Myocyte (in vitro differentiated cells): ENCODE measurements at places on chromosomes 1 and 21.

DNA sequence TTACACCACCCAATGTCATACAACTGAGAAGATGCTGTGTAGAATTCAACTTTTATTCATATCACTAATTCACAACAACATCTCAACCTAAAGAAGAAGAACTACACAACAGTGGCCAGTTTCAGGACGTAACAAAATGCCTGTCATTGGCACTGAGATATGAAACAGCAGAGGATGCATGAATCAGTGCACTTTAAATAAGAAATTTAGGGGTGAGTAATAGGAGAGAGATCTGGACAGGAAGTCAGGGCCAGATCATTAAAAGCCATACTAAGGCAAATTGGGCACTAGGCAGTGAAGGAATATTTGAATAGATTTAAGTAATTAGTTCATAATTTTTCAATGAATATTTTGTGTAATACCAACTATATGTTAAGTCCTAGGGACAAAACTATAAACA lies 510.5 kb downstream of the PLPP3 start:
- peak; percentile 24 for DNase-seq

DNA sequence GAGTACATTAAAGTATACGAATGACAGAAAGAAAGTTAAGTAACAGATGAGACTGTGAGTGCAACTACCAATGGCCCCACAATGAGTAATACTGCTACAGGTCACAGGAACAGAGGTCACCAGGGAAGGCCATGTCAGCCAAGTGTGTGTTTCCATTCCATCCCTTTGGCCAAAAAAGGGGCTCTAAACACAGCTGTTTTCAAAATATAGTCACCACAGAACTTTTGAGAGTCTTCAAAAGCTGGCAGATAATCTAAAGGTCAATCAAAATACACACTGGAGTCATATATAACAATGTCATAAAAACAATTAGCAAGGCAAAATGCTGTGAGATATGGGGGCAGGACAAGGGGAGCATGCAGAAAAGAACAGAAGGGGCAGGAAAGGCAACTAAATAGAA lies 10.2 kb downstream of the USP24 start:
- DNase-seq = no peak

DNA sequence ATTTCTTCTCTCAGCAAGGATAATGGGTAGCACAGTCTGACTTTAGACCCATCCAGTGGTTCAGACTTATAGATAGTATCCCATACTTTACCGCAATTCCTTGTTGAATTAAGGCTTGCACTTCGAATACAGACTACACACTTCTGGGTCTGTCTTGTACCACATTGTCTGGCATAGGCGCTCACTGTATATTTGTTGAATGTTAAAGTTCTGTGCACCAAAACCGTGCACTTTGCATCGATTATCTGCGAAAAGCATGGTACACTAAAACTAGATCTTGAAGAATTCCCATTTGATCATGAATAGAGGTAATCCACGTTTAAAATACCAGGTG lies 556 bp upstream of the RYR2 start:
- no peak for DNase-seq

- DNase-seq = no peak
Observed at GRCh38 chr1:1020415-1021009, 592 bp downstream of the AGRN start.

- no peak for DNase-seq
Observed at GRCh38 chr1:57204091-57204490, 219.8 kb downstream of the DAB1 start.

- DNase-seq = no peak
Observed at GRCh38 chr1:104953555-104953954, 1203.9 kb downstream of the AMY1C start.

- DNase-seq = no peak
Observed at GRCh38 chr1:8871539-8871935, 6.9 kb downstream of the ENO1 start.

DNA sequence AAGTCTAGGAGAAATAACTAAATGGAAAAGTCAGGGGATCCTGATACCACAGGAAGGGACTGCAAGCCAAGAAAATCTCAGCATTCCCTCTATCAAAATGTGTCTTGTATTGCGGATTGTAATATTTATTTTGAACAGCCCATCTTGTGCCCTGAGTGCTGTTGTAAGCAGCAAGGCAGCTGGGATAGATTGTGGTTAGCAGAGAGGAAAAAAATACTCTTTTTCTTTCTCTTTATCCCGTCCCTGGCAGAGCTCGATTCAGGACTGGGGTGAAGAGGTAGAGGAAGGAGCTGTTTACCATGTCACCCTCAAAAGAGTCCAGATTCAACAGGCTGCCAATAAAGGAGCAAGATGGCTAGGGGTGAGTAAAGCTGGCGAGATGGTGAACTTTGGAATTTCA lies 1.2 kb downstream of the RGL1 start:
- peak; percentile 48 for DNase-seq

DNA sequence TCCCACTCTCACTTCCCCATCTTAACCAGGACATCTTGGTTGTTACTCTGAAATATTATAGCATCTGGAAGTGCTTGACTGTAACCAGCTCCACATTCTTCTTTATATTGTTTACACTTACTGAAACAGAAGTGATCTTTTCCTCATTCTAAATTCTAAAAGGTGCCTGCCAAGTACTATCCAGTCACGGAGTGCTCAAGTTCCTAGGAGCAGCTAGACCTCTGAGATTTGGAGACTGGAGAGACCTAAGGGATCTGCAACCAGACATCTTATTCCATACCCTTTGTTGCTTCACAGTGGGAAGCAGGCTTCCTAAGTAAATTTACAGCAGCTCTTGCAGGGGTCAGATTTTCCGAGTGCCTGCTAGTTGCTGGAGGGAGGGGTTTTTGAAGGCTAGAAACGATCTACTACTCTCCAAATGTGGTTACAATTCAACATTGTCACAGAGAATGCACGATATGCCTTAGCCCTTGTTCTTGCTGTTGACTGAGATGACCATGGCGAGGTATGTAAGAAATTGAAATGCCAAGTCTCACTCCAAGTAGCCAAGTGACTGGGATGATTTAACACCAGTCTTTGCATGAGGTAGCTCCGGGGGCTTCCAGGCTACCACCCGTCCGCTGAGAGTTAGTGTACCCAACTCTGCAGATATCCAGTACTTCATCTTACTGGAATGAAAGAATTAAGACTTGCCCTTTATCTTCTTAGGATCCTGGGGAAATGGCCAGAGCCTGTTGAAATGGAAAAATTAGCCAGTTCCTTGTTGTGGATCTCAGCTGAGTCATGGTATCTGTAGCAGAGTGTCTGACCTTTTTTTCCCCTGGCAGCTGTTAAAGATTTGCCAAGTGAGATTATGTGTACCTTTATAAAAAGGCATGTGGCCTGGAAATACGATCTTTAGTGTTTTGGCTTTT lies 150.8 kb downstream of the MAST2 start:
- DNase-seq = peak; percentile 80

GRCh38 chr1:153353226-153353947 lies 4.3 kb upstream of the S100A9 start:
- DNase-seq = no peak

DNA sequence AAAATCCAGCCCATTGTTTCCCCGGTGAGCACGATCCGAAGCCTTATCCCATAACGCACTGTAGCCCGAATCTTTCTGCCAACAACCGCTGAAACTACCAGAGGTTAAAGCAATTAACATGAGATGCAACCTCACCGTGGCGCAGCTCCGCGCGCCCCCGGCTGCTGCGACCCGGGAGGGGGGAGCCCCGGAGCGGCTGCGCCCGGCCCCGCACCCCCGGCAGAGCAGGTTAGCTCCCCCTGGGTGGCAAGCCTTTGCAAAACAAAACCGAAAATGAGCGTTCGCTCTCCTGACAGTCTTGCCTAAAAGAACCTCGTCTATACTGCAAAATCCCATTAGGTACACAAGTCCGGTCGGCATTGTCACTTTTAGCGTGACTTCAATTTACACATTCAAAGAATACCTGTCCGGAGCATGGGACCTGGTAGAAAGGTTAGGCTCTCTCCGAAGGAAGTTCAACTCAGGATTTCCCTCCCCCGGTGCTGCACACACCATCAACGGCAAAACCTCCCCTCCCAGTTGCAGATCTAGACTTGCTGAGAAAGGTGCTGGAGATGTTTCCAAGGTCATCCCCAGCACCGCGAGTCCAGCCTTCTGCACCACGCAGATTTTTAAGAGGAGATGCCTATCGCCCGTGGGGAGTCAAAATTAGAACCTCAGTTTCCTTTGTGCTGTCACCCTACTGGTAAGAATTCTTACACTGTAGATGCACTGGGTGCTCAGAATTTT lies 107.5 kb downstream of the ZNF281 start:
- peak; percentile 5 for DNase-seq

GRCh38 chr1:20496241-20496661 lies 10.2 kb upstream of the CAMK2N1 start:
- peak; percentile 50 for DNase-seq

DNA sequence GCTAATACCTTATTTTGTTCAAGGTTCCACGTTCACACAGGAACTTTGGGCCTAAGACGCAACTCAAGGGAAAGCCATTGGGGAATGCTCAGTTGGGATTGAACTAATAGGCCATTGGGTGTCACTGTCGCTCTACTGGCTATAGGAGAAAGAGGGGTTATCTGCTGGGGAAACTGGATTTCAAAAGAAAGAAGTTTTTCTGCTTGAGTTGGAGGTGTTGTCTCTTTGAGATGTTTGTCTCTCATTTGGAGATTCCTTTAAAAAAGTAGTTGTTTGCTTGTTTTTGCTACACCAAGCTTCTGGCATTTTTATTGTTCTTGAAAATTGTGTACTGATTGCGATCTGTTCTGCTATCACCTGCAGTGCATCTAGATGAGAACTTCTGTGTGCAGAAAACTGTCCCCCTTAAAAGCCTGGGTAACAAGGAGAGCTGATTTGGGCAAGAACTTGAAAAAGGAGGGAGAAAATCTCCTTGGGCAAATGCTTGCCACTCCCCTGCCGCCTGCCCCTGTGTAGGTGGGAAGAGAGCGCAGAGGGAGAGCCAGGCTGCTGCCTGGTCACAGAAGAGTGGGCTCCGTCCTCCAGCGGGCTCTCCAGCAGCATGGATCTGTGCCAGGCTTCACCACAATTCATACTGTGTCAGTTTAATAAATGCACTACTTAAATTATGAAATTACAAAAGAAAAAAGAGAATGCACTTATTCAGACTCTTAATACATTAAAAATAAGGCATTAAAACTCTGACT lies 39.9 kb downstream of the PEX14 start:
- peak; percentile 66 for DNase-seq

- no peak for DNase-seq
Observed at GRCh38 chr1:88883156-88883555, 8.2 kb downstream of the GTF2B start.

DNA sequence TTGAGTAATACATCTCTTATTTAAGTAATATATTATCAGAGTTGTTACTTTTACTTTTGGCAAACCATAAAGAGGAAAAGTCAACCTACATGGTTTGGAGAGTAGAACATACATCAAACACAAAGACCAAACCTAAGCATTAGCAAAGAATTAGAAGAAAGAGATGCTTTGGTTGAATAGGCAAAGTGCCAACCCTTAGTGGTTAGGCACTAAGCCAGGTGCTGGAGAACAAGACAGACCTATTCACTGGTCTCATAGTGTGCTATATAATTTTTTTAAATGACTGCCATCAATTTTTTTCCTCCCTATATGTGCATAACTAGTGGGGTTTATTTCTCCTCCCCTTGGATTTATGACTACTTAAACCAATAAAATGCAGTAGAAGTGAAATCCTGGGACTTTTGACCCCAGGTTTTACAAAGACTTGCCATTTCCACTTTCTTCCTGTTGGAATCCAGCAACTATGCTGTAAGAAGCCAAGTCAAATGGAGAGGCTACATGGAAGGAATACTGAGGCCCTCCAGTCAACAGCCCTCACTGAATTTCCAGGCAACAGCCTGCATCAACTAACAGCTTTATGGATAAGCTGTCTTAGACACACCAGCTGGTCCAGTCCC lies 69.8 kb upstream of the HAO2 start:
- peak; percentile 20 for DNase-seq
